ENCODE measurements at places on chromosomes 7 and 10.

- no peak for DNase-seq
Measured at GRCh38 chr10:62177111-62177510, 91.5 kb downstream of the RTKN2 start.

GRCh38 chr10:45442251-45442650 is 68.2 kb downstream of the ALOX5 start:
- DNase-seq, result no peak

- no peak for DNase-seq
Measured at GRCh38 chr10:88318803-88319202, 264.3 kb downstream of the RNLS start.

GRCh38 chr7:140070546-140070945 is 7.8 kb upstream of the PARP12 start:
- DNase-seq, result no peak

- DNase-seq, result no peak
Measured at GRCh38 chr10:71712572-71713134, 6.9 kb downstream of the C10orf105 start.

DNA sequence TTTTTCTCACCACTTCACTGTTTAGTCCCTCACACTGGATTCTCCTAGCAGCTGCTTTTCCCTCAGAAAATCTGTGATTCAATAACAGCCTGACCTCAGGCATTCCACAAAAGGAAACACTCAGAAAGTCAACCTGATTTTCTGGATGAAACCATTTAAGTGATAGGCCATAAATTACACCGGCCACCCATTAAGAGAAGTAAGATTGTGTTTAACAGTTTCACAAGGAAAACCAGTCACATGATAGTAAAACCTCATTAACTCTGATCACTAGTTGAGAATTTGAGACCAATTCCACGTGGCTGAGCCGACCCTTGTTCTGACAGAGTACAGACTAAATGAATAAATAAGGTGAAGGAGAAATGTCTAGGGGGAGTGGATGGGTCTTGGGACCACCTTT is 7.7 kb downstream of the GRM8 start:
- DNase-seq, result no peak

GRCh38 chr10:123496375-123496774 is 169.8 kb upstream of the GPR26 start:
- no peak for DNase-seq

DNA sequence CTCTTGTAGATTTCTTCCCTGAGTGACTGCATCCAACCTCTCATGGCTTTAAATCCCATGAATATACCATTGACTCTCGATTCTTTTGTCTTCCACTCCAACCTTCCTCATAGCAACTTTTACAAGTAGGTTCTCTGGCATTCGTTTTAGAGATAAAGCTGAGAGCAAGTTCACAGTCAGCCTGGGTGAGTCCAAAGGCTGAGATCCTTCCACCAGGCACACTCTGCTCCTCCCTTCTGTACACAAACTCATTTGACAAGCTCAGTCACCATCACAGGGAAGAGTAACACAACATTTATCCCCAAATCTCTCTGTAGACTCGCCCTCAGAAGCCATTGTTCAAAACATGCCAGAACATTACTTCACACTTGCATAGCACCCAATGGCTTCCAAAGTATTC is 10.9 kb downstream of the CTTNBP2 start:
- no peak for DNase-seq

- no peak for DNase-seq
Measured at GRCh38 chr10:4053940-4054339, 268.9 kb upstream of the KLF6 start.

- peak; percentile 92 for DNase-seq
Measured at GRCh38 chr7:75878769-75879611, at the start of gene RHBDD2. RHBDD2 (plus strand) TSS chr7:75879034; CDS start chr7:75879083, 49 bp downstream.

- DNase-seq, result peak; percentile 16
Measured at GRCh38 chr7:39304668-39305405, 261.4 kb upstream of the YAE1 start.

DNA sequence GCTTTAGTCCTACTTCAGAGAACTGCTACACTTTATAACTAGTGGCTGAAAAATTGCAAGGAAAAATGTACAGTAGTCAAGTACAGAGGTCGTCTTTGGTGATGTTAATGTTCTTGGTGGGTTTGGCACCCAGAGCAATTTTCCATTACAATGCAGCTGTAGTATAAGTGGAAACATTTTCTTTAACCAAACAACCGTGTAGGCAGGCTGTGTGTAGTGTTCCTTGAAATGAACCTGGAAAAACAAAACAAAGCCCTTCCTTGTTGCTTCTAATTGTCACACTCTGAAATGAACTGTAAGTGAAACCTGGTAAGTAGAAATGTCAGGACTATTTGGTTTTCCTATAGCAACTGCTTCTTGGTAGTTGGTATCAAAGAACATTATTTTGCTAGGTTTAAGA is 256.9 kb downstream of the MDFIC start:
- peak; percentile 1 for DNase-seq

DNA sequence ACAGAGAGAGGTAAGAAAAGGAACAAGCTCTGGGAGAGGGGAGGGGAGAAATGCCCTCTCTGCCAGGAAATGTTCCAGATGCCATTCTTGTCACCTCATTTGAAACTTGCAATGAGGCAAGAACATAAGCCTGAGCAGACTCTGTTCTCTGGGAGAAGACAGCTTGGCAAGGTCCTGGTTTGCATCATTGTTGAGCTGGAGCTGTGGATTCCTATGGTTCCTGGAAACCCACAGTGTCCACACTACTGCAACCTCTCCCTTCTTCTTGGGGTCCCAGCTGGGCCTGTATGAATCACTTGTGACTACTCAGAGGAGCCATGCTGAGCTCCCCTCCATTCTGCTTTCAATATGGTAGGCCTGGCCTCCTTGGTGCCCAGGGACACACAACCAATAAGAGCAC is 60.8 kb upstream of the HECTD2 start:
- DNase-seq, result peak; percentile 96

- DNase-seq, result peak; percentile 36
Measured at GRCh38 chr7:36396150-36396549, 6.5 kb downstream of the ANLN start.

GRCh38 chr7:149473251-149473650 is 12.4 kb upstream of the ZNF777 start:
- DNase-seq, result no peak

DNA sequence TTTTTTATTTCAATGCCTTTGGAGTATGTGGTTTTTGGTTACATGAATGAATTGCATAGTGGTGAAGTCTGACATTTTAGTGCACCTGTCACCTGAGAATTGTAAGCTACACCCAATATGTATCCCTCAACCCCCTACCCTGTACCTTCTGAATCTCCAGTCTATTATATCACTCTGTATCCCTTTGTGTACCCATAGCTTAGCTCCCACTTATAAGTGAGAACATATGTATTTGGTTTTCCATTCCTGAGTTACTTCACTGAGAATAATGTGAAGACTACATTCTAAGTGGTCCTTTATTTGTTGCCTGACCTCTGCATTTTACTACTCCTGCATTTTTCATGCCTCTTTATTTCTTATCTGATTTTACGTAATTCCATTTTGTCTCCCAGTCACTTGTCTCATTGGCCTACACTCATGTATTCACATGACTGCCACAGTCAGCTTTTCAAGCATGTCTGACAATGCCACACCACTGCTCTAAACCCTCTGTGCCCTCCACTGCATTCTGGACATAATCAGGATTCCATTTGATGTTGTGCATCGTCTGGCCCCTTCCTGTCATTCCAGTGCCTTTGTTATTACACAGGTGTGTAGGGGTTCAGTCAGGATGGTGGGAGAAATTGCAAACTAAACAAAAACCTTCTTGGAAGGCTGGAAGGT is 1325.5 kb downstream of the XPNPEP1 start:
- DNase-seq, result no peak

DNA sequence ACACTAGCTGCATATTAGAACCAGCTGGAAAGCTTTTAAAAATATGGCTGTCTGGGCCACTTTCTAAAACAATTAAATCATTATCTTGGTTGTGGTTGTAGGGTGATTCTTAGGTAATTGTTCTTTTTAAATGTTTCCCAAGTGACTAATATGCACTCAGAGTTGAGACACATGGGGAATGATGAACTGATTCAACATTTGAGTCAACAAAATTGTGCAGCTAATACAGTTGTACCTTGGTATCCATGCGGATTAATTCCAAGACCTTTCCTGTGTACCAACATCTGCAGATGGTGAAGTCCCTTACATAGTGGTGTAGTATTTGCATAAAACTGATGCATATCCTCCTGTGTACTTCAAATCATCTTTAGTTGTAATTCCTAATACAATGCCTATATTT is 242.2 kb downstream of the ATRNL1 start:
- DNase-seq, result peak; percentile 10

GRCh38 chr7:83446102-83446669 is 202.8 kb downstream of the SEMA3E start:
- no peak for DNase-seq

- no peak for DNase-seq
Measured at GRCh38 chr10:130411496-130412085, 275.4 kb downstream of the GLRX3 start.

- DNase-seq, result no peak
Measured at GRCh38 chr7:21131897-21132296, 296.0 kb upstream of the SP4 start.

GRCh38 chr10:64379898-64380297 is 858.7 kb downstream of the REEP3 start:
- DNase-seq, result no peak

DNA sequence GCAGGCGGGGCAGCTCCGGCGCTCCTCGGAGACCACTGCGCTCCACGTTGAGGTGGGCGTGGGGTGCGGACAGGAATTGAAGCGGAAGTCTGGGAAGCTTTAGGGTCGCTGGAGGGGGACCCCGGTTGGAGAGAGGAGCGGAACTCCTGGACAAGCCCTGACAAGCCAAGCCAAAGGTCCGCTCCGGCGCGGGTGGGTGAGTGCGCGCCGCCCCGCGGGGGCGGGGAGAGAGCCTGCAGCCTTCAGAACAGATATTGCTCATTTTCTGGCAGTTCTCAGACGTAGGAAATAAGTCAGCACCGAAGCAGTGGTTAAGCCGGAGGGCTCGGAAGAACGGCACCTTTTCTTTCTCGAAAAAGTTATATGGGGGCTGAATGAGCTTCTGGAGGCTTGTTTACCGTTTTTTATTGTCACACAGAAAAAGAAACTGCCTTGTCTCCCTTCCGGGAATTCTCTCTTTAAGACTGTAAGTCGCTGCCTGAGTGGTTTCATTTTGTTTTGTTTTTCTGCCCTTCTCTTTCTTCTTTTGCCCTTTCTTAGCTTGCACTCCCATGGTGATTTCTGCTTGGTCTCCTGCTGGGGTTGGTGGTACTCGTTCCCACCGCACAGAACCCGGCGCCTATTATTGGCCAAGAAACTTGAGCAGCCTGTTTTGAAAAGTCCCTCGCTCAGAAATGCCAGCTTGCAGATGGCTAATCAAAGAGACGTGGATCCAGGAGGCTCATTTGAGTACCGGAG is 732 bp downstream of the FAS start:
- DNase-seq, result peak; percentile 70

Data from fibroblast of skin of right quadriceps (primary cell).